Mesangial cell (primary cell): ENCODE measurements at places on chromosomes 6 and 20. TPM values are rescaled to one million over a fixed set of nuclear protein-coding genes. Genes with fewer than 3 reads are reported as not detected.

SUMO4 gene
- total RNA-seq, result not detected in 2 replicates

CCN2 gene
- 325 and 530 TPM in 2 replicates for total RNA-seq

MEP1A gene
- total RNA-seq, result not detected in 2 replicates

ANKEF1 gene
- total RNA-seq, result 1.1 and 3.2 TPM in 2 replicates

OR12D3 gene
- not detected in 2 replicates for total RNA-seq

SMPDL3A gene
- total RNA-seq, result 7.0 and 7.4 TPM in 2 replicates

THBS2 gene
- 35.0 and 111 TPM in 2 replicates for total RNA-seq

OR2B6 gene
- total RNA-seq, result not detected in 2 replicates

CENPW gene
- total RNA-seq, result 3.9 and 24.9 TPM in 2 replicates

MYL9 gene
- 170 and 199 TPM in 2 replicates for total RNA-seq

KCNQ2 gene
- not detected in 2 replicates for total RNA-seq

TMEM74B gene
- total RNA-seq, result not detected in 2 replicates

MDFI gene
- 22.8 and 47.9 TPM in 2 replicates for total RNA-seq

TPD52L1 gene
- 64.5 and 113 TPM in 2 replicates for total RNA-seq

SRSF12 gene
- total RNA-seq, result 2.9 and 4.2 TPM in 2 replicates
